ENCODE measurements at places on chromosomes 7 and 10.

DNA sequence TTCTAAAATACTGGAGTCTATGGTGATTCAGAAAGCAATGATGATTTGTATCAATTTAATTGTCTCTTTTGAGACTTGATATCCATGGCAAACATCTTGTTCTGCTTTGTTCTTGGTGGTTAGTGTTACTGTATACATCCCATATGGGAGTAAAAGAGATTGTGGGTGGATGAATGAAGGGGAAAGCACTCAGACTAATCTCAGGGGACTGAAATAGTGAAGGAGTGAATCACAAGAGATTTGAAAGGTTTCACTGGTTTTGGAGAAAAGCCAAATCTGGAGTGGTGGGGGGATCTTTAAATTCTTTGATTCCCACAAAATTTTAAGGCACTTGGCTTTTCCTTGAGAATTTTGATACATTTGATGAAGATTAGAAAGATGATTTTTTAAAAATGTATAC is 369.4 kb downstream of the INHBA start:
- no peak for DNase-seq

GRCh38 chr10:35027567-35027966 is 62.6 kb downstream of the CUL2 start:
- no peak for DNase-seq

DNA sequence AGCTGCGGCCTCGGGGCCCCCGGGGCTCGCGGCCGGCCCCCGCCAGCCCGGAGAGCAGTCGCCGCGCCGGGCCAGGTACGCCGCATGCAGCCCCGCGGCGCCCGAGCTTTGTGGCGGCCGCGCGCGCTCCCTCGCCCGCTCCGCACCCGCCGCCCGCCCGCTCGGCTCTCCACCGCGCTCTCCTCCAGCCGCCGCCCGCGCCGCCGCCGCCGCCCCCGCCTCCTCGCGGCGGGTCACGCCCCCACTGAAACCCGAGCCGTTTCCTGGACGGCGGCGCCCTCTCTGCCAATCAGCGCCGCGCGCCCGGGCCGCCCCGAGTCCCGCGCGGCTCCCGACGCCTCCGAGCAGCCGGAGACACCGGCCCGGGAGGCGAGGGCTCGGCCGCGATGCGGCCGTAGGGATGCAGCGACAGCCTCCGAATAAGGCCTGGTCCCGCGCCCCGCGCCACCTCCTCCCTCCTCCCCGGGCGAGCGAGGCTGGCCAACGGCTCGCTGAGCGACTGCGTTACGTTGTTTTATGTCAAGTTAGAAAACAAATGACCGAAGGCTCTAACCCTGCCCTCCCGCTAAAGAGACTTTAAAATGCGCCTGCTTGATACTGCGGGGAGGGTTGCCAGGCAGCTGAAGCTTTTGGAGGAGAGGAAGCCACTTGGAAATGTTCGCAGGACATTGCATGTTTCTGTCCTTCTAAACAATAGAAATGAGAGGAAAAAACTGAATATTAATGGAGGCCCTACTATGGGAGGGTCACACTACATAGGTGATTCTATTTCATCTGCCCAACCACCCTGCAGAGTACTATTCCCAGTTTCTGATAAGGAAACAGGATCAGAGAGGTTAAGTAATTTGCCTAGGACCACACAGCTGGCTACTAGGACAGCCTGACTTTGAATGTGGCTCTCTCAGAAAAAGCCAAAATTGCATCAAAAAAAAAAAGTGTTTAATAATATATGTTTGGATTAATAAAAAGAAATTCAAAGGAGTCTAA is at the start of gene FGFR2:
Gene FGFR2 (minus strand): TSS at position 182 of the 987 bp plus-strand sequence. CDS start 4,627 bp downstream, outside the sequence.
- no peak for DNase-seq

GRCh38 chr7:126727930-126728391 is 524.8 kb downstream of the GRM8 start:
- no peak for DNase-seq

DNA sequence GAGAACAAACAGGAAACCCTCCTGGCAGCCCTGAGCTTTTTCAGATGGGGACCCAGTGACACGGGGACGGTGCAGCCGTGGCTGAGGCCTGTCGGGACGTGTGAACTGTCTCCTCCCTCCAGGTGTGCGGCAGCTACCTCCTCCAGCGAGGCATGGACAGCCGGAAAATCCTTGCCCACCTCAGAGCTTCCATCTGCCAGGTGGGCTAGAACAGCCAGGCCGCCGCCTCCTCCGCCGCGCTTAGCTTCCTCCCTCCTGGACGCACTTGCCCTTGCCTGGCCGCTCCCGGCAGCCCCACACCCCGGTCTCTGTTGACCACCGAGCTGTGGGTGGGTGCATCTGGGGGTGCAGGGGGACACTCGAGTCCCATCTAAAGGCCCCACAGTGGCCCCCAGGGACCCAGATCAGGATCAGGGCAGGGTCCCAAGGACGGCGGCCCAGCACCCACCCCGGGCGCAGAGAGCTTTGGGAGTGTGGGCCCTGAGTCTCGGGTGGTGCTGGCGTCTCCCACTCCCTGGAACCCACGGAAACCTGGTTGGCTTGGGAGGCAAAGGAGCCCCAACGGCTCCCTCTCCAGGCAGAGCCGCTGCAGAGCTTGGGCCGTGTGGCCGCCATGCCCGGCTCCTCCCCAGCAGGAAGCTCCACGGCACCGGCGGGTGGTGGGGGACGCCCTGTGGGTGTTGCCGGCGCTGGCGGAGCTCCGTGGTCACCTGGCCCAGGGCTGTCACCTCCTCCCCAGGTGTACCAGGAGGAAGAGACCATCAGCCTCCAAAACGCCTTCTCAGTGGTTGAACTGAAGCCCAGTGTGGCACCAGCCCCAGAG is 32.9 kb upstream of the UTF1 start:
- DNase-seq: no peak

GRCh38 chr7:158706273-158706704 is 1.7 kb upstream of the NCAPG2 start:
- DNase-seq: no peak

DNA sequence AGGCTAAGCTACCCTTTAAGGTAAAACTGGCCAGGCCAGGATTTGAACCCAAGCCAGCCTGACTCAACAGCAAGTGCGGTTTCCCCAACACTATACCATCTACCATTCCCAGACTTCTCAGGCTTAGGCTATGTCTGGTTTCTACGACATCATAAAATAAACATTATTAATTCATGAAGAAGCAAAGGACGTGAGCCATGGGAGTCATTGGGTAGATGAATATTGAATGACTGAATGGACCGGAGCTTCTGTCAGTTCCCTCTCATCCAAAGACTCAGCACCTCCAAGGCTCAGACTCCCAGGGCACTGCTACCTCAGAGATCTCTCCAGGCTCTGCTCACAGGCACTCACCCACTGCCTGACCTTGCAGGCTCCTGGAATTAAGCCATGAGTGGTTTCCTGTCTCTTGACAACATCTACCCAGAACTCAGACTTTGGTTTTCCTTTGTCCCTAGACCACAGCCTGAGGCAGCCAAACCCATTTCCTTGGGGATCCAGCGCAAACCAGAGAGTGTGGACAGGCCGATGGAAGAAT is 64.6 kb upstream of the STEAP1B start:
- DNase-seq: no peak

DNA sequence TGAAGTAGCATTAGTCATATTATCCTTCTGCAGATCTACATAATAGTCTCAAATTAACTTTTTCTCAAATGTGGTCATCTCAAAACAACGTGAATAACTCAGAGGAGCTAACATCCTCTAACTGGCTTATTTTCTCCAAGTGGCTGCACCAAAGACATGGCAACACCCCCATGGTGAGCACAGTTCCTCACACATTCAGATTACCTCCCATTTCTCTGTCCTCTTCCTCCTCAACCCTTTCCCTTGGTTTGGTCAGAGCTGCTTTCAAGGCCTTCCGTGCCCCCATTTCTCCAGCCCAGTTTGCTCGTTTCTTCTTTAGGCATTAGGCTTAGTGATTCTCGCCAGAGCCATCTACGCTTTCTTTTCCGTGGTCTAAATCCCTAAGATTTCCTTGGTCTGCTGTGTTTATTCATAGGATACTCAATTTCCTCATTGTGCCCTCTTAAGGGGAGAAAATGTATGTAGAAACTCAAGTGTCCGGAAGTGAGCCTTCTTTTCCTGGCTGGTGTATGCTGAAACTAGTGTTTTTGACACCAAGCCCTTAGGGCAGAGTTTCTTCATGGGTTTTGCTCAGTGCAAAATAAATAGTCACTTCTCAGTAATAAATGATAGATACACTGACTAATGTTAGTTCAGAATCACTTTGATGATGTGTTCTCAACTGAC is 2.6 kb downstream of the MET start:
- DNase-seq: no peak

DNA sequence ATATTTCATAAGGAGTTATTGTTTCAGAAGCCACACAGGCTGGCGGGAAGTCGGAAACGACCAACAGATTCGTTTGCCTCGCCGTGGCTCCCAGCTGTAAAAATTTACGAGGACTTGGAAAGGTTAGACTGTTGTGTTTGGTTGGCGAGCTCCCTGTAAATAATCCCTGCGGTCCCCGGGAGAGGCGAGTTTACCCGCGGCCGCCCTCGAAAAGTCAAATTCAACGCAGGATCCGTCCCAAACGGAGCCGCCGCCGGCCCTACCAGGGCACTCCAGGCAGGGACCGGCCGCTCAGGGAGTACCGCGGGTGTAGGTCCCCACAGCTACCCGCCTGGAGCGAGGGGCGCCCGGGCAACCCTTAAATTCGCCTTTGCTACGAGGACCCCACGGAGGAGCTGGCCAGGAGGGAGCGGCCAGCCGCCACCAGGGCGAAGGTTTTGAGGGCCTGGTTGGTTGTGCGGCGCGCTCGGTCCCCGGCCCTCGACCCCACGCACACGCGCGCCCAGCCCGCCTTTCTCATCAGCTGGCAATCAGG is 726 bp upstream of the HOXA9 start:
- DNase-seq: no peak

- DNase-seq: no peak
Measured at GRCh38 chr7:20307901-20308300, 22.8 kb upstream of the ITGB8 start.

GRCh38 chr10:29473087-29473356 is 161.7 kb downstream of the SVIL start:
- DNase-seq: no peak

DNA sequence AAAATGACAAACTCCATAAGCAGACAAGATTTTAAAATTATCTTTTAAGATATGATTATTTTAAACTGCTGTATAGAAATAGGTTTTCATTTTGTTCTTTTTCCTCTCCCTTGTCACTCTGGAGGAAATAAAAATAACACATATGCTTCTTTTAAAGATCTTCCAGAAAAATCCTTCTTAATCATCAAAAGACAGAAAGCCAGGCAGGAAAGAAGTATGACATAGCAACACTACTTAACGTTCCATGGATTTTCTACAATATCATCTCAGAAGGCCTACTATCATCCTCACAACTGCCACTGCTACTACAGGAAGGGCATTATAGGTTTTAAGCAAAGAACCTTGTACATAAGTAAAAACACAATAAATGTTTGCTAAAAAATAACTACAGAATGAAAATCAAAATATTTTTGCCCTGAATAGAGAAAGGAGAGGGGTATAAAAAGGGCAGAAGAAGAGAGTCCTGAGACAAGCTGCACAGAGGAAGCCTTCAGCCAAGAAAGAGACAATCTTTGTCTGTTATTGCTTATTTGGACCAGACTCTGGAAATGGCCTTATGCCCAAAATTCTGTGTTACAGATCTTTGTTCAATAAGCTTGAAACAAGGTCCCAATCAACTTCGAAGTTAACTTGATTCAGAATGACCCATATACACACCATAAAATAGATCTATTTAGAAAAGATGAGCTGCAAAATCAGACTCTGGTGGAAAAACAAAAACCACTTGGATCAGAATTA is 67.8 kb downstream of the ABI1 start:
- no peak for DNase-seq

- DNase-seq: no peak
Measured at GRCh38 chr10:23364378-23364777, 19.8 kb upstream of the C10orf67 start.

- DNase-seq: no peak
Measured at GRCh38 chr10:26960308-26960707, 99.5 kb upstream of the ABI1 start.

- DNase-seq: no peak
Measured at GRCh38 chr7:148379677-148380076, 210.9 kb upstream of the C7orf33 start.

- DNase-seq: no peak
Measured at GRCh38 chr7:69598487-69599285, 411 bp downstream of the AUTS2 start.

DNA sequence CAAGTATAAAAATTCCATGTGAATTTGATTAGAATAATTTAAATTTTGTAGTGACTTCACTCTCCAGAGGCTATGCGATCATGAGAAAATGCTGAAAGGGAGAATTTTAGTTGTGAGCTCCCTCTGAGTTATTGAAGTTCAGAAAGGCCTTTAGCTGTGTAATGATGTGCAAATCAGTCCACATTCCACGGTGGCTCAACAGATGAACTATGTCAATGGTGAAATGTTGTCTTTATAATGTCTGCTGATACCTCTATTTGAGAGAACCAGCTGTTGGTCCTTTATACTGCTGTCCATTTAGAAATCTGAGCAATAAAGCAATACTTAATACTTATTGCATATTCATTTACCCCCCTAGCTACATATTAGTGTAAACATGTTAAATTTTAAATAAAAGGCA is 7.1 kb upstream of the ITGB8 start:
- no peak for DNase-seq
